H7 (cell line): ENCODE measurements at places on chromosomes 4 and X. TPM values are rescaled to one million over a fixed set of nuclear protein-coding genes. Genes with fewer than 3 reads are reported as not detected.

The CPZ gene
- total RNA-seq, result 25.3 and 29.7 TPM in 2 replicates

The TCP11X2 gene
- 0.07 and 0.35 TPM in 2 replicates for total RNA-seq

The ZFP92 gene
- not detected in 2 replicates for total RNA-seq

The FAM9C gene
- 0.07 and 0.18 TPM in 2 replicates for total RNA-seq

The XAGE1A gene
- total RNA-seq, result not detected in 2 replicates

The NUDT11 gene
- total RNA-seq, result 33.0 and 35.0 TPM in 2 replicates

The DIPK2B gene
- not detected in 2 replicates for total RNA-seq

The HTR2C gene
- 3.2 and 4.5 TPM in 2 replicates for total RNA-seq

The ABCG2 gene
- 3.3 and 9.0 TPM in 2 replicates for total RNA-seq

The MSANTD1 gene
- 0.07 and 0.24 TPM in 2 replicates for total RNA-seq

The AFM gene
- total RNA-seq, result not detected in 2 replicates

The ART3 gene
- 0.42 TPM in 1 of 2 replicates, not detected in the other for total RNA-seq

The RNF4 gene
- total RNA-seq, result 79.6 and 82.8 TPM in 2 replicates

The NR0B1 gene
- 0.45 and 0.52 TPM in 2 replicates for total RNA-seq

The MAGEB17 gene
- 0.21 and 0.33 TPM in 2 replicates for total RNA-seq

The ALAS2 gene
- not detected in 2 replicates for total RNA-seq

The NR3C2 gene
- 0.22 and 0.55 TPM in 2 replicates for total RNA-seq

The SPANXD gene
- total RNA-seq, result not detected in 2 replicates

The MAGEB10 gene
- not detected in 2 replicates for total RNA-seq

The TMPRSS11F gene
- not detected in 2 replicates for total RNA-seq

The AMTN gene
- not detected in 2 replicates for total RNA-seq

The UGT2A1 gene
- total RNA-seq, result 0.42 and 0.81 TPM in 2 replicates

The LNX1 gene
- total RNA-seq, result 1.6 and 2.7 TPM in 2 replicates

The ZCCHC12 gene
- 0.07 and 0.45 TPM in 2 replicates for total RNA-seq

The TSR2 gene
- 16.2 and 16.3 TPM in 2 replicates for total RNA-seq

The MAGEA8 gene
- total RNA-seq, result not detected in 2 replicates

The P2RY8 gene
- 0.03 and 0.15 TPM in 2 replicates for total RNA-seq

The EPHA5 gene
- 0.03 and 0.11 TPM in 2 replicates for total RNA-seq

The G3BP2 gene
- 175 and 189 TPM in 2 replicates for total RNA-seq

The G6PD gene
- total RNA-seq, result 51.8 and 58.0 TPM in 2 replicates

The SLC49A3 gene
- total RNA-seq, result 2.0 and 4.1 TPM in 2 replicates

The CTAG1B gene
- not detected in 2 replicates for total RNA-seq

The COQ2 gene
- 15.9 and 17.1 TPM in 2 replicates for total RNA-seq

The IGFBP7 gene
- 4.4 and 6.7 TPM in 2 replicates for total RNA-seq

The TDO2 gene
- not detected in 2 replicates for total RNA-seq

The PNMA5 gene
- 0.22 TPM in 1 of 2 replicates, not detected in the other for total RNA-seq

The TMSB15B gene
- total RNA-seq, result 19.7 and 29.4 TPM in 2 replicates

The FGF16 gene
- 0.74 and 1.6 TPM in 2 replicates for total RNA-seq

The CXorf49 gene
- total RNA-seq, result not detected in 2 replicates

The MAGEA11 gene
- 0.18 and 0.62 TPM in 2 replicates for total RNA-seq

The GLOD5 gene
- not detected in 2 replicates for total RNA-seq

The CSAG1 gene
- total RNA-seq, result not detected in 2 replicates

The USP17L17 gene
- not detected in 2 replicates for total RNA-seq

The PRDX4 gene
- total RNA-seq, result 474 and 507 TPM in 2 replicates

The MORF4L2 gene
- 566 and 659 TPM in 2 replicates for total RNA-seq
